ENCODE measurements at places on chromosomes 12 and 14. TPM values are rescaled to one million over a fixed set of nuclear protein-coding genes. Genes with fewer than 3 reads are reported as not detected.

Gene VDR
- 16.8 TPM for total RNA-seq

Gene DPPA3
- total RNA-seq: not detected

Gene TMTC2
- total RNA-seq: 6.0 TPM

Gene PSMA3
- 153 TPM for total RNA-seq

Gene NOVA1
- not detected for total RNA-seq

Measured in airway epithelial cell (primary cell).